CD4-positive, alpha-beta T cell treated with Interleukin-12 subunit alpha and Interleukin-12 subunit beta, for 1 hour (primary cell): ENCODE measurements at places on chromosomes 13 and 19.
A peak's percentile ranks its signal among the peaks of the same experiment; 100 is the strongest.

- DNase-seq = no peak
Observed at GRCh38 chr13:20570517-20570916, 3.6 kb downstream of the IFT88 start.

- DNase-seq = no peak
Observed at GRCh38 chr13:72100339-72100738, 233.3 kb upstream of the DACH1 start.

DNA sequence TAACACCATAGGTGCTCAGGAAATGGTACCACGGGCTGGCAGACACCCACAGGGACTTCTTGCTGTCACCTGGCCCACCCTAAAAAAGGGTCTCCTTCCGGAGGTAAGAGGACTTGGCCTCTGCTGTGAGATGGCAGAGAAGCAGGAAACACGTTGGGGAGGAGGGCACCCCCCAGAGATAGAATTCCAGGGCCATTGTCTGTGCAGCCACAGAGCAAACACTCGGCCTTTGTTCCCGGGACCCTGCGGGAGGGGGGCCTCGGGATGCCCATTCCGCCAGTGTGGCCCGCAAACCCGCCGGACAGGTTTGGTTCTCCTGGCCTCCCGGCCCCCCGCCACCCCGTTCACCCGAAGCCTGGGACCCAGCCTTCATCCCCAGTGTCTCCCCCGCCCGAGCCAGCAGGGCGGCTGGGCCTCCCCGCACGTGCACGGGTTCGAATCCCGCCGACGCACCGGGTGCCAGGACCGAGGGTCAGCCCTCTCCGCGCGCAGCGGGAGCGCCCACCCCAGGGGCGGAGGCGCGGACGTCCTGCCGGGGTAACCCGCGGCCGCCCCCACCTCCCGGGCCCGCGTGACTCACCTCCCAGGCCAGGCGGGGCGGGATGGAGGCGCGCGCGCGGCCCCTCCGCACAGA is 714 bp downstream of the PLPP2 start:
- DNase-seq = no peak

- DNase-seq = no peak
Observed at GRCh38 chr19:3369337-3370213, 3.2 kb downstream of the NFIC start.

- no peak for DNase-seq
Observed at GRCh38 chr19:39070888-39071287, 13.3 kb upstream of the ACP7 start.

DNA sequence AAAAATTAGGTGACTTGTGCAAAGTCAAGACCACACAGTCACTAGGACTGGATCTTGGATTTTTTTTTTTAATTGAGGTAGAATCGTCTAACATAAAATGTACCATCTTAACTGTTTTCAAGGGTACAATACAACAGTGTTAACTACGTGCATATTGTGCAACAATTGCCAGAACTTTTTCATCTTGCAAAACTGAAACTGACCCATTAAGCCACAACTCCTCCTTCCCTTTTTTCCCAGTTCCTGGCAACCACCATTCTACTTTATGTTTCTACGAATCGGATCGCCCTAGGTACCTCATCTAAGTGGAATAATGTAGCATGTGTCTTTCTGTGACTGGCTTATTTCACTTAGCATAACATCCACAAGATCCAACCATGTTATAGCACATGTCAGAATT is 37.5 kb upstream of the POMP start:
- no peak for DNase-seq

DNA sequence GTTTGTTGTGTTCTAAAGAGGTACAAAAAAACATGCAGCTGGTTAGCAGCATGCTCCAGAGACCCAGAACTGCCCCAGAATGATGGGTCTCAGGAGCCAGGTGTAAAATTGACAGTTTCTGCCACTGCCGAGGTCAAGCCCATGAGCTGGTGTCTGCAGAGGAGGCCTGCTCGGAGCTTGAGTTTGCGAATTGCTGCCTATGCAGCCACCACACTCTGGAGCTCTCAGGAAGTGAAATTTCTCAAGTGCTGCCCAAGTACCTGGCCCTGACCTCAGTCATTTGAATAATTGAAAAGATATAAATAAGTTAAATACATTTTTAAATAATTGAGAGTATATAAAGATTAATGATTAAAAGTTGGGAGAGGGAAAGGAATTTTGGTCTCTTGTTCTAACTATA is 66.4 kb downstream of the ZAR1L start:
- no peak for DNase-seq

- DNase-seq = no peak
Observed at GRCh38 chr19:18606281-18607225, at the start of gene CRLF1. Gene CRLF1 (minus strand): TSS chr19:18606799. CDS start chr19:18606656, 143 bp downstream.

GRCh38 chr13:24313439-24313838 is 4.1 kb downstream of the C1QTNF9 start:
- DNase-seq = no peak

- DNase-seq = no peak
Observed at GRCh38 chr13:112259511-112259910, 116.6 kb upstream of the SPACA7 start.

DNA sequence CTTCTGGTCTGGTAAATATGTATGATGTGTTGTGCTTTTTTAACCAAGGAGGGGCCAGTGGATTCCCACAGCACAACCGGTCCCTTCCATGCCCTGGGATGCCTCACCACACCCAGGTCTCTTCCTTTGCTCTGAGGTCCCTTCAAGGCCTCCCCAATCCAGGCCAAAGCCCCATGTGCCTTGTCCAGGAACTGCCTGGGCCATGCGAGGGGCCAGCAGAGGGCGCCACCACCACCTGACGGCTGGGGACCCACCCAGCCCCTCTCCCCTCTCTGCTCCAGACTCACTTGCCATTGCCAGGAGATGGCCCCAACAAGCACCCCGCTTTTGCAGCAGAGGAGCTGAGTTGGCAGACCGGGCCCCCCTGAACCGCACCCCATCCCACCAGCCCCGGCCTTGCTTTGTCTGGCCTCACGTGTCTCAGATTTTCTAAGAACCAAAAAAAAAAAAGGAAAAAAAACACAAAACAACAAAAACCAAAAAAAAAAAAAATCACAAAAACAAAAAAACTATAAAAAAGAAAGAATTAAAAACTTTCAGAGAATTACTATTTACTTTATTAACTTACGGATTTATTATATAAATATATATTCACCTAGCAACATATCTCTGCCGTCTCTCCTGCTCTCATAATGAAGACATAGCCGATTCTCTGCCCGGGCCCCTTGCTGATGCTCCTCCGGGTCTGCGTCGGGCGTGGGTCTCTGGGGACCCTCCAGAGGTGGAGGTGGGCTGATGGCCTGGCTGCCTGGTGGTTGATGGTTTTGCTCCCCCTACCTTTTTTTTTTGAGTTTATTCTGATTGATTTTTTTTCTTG is 14.4 kb downstream of the CAPN12 start:
- DNase-seq = peak; percentile 80

GRCh38 chr13:79799059-79799867 is 318.3 kb downstream of the NDFIP2 start:
- no peak for DNase-seq

DNA sequence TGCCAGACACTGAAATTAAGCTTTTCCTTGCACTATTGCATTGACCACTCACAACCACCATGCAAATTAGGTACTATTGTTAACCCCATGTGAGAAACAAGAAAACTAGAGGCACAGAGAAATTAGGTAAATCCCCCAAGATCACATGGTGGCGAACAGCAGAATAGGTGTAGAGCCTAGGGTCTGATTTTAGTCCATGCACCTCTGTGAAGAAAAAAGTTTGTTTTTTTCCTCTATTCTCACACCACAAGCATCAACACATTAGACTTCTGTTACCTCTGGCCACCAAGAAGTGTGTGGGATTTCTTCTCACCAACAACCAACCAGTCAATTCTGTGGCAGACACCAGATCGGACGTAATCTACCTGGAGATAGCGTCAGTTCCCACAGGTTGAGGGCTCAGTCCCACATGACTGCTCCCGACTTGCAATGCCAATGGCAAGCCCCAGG is 391.9 kb downstream of the COG6 start:
- DNase-seq = no peak

- DNase-seq = no peak
Observed at GRCh38 chr13:44433863-44434765, 60.5 kb downstream of the SERP2 start.

- no peak for DNase-seq
Observed at GRCh38 chr19:5607318-5608275, 15.0 kb downstream of the SAFB2 start.

- DNase-seq = peak; percentile 90
Observed at GRCh38 chr19:45645631-45646344, 6.6 kb upstream of the EML2 start.

DNA sequence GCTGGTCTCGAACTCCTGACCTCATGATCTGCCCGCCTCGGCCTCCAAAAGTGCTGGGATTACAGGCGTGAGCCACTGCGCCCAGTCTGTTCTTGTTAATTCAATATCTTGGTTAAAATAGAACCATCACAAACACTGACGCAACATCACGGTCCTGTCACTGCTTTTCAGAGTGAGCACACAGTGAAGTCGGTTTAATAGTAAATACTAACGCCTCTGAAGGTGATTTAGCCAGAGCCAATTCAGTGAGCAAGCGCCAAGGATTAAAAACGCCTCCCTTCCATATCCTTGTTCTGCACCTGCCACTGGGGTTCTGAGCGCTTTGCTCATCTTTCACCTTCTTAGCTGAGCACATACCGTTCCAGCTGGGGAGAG is 30.3 kb downstream of the LAMP1 start:
- DNase-seq = no peak

DNA sequence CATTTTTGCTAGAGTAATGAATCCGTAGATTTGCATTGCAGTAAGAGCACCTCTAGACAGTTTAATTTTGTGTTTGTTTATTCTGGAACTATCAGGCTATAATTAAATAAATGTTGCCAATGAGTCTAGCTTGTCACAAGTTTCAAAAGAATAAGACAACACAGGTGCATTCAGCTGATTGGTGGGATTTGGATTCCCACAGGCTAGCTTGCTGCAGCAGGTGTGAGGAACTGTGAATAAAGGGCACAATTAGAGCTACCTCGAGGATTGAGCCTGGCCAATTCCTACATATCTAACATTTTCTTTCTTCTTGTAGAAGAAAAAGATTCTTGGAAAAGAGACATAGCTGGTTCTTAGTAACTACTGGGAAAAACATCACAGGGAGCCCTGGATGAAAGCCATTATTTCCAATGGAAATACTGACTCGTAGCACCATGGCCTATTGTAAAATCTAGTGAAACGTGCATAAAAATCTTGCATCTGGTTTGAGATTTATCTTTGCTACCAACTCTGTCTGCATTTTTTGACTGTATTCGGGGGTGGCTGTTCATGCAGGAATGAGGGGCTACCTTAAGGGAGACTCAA is 360.9 kb downstream of the FGF9 start:
- DNase-seq = no peak

- no peak for DNase-seq
Observed at GRCh38 chr13:45439008-45439407, 20.8 kb upstream of the SLC25A30 start.

- DNase-seq = no peak
Observed at GRCh38 chr19:49844138-49845095, 6.5 kb upstream of the PTOV1 start.

DNA sequence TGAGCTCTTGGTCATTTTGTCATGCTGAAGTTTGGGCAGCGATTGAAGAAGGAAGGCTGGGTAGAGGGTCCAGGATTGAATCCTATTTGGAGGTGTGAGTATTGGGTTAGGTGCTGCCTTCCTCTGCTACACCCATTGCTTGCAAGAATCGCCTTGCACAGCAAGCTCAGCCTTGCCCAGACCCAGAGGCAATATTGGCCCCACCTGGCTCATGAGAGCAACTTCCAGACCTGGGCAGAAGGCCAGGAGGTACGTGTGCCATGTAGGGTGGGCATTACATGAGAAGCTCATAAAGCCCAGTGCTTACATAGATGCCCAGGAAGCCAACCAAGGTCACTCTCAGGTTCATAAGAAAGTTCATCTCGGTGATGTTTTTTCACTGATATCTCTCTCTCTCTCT is 718.0 kb downstream of the EFNB2 start:
- no peak for DNase-seq

DNA sequence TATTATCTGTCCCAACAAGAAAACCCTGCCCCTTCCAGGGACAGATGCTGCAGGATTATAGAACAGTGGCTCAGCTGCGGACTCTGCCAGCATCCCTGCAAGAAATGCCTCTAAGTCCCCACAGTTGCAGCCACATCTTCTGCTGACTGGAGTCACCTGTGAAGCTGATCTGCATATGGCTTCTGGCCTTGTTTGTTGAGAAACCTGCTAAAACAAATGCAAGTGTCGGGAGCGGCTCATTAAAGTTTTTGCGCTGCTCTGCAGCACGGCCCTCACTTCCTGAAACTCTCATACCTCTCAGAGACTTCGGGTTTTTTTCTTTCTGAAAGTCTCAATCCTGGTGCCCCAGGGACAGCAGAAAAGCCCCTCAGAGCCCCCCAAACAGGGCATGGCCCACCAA is 725.0 kb downstream of the UQCRFS1 start:
- DNase-seq = no peak

DNA sequence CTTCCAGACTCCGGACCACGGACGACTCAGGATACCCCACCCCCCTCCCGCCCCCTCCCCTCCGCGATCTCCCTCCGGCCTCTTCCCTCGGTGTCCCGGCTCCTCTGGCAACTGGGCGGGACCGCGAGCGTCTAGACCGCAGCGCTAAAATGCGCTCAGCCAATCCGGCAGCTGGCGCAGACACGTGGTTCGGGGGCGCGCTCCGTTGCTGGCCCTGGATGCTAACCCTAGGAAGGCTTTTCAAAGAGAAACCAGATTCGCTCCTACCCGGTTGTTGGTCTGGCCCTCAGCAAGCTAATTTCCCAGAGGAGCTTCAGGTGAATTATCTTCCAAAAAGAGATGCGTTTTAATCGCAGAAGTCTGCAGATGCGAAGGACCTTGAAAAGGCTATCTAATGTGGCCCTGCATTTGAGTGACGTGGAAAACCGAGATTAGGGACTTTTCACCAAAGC is at the start of gene DZIP1:
Gene DZIP1, minus strand, starts transcription at position 106 of the 452 bp plus-strand sequence. CDS start 2,677 bp downstream, outside the sequence.
- DNase-seq = no peak

- DNase-seq = no peak
Observed at GRCh38 chr13:96792736-96793403, 201.4 kb downstream of the OXGR1 start.

DNA sequence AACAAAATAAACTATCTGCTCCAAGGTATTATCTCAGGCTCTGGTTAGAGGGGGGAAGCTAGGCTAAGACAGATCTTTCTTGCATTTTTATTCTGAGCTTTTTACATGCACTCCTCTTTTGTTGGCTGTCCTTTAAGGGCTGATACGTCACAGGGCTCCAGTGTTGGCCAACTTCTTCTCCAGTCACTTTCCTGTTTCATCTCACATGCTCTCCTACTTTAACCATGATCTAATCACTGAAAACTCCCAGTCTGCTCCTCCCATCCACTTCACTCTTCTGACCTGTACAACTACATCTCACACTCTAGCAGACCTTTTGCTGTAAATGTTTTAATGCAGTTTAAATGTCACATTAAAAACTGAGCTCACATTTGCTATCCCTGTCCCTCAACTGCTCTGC is 510.0 kb upstream of the KLF12 start:
- no peak for DNase-seq

- DNase-seq = no peak
Observed at GRCh38 chr13:113109151-113110047, 3.8 kb downstream of the F7 start.

DNA sequence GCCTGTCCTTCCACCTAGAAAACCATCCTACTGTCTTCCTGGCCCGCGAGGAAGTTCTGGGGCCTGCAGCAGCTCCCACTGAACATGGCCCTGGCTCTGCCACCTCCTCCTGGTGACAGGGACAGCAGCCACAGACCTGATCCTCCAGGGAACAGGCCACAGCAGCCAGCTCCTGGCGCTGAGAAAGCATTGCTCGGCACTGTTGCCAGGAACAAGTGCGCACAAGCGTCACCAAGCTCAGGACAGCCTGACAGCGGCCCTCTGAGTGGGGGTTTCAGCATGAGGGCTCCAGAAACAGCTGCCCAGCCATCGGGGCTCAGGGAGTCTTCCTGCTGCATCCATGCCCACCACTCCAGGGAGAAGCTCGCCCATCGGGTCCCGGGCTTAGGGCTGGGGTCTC is 21.9 kb downstream of the AP3D1 start:
- DNase-seq = no peak
